ENCODE measurements at places on chromosomes 5 and 9.
A peak's percentile ranks its signal among the peaks of the same experiment; 100 is the strongest.

DNA sequence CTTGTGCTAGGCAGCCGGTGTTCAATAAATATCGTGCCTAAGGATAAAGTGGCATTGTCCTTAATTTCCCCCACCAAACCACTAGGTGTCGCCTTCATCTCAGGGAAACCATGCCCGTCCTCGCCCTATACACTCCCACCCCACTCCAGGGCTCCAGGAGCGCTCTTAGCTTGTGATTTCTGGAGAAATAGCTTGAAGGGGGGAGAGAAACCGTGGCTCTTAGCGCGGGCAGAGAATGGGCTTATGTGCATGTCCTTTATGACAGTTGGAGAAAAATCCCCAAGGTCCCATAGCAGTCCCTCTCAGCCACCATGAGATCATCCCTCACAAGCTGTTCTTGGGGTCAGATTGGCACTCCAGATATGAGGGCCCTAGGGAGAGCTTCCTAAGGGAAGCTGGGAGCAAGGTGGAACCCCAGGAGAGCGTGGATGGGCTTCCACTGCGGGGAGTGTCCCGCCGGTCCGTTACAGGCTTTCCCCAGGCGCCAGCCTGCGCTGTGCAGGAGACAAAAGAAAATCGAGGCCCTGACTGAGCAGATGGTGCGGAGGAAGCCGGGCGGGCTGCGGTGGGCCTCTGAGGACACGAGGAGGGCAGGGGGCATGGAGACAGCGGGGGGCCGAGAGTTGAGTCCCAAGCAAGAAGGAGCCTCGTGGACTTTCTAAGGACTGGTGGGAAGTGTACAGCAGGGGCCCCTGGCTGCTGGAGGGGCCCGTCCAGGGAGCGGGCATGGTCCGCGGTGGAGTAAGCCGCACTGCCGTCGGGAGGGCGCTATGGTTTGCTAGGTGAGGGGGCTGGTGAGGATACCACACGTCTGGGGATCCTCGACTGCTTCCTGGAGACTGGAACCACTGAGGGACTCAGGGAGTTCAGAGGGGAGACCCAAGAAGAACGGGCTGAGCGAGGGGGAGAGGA, 750 bp upstream of the NPR2 start:
- peak; percentile 18 for DNase-seq

- no peak for DNase-seq
These were observed 99.1 kb upstream of the ABCA1 start for GRCh38 chr9:105027084-105027483.

DNA sequence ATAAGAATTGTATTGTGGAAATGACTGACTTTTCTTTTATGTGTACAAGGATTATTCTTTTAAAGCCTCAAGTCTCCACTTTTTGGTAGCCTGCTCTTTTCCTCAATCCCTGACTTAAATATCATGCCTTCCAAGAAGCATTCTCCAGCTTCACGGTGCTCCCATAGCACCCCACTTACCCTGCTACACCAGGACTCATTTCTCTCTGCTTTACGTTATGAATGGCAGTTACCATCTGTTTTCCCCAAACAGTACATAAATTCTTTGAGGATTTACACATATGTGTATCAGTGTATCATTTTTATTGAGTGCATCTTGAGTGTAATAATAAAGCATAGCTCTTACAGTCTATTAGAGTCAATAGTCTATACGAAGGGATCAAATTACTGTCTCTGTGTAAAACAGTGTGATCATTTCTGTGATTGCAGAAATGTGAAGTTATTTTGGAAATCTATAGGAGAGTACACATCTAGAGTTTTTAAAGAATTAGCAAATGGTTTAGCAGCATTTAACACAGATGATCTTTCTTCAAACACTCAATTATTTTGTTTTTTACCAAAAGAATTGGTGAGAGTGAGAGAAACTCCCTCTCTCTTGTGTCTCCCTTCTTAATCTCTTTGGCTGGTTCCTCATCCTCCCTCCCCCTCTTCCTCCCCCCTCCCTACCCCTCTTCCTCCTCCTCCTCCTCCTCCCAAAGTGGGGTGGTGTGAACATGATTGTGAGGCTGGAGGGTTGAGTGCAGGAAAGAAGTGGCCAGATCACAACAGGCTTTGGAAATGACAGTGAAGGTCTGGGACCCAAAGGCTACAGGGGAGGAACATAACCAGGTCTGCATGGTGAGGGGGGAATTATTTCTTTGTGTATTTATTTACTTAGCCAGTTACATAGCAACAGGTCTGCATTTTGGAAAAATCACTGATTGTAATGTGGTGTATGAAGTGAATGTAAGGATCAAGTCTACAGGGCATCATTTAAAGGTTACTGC, 27.6 kb upstream of the ECM2 start:
- no peak for DNase-seq

- DNase-seq: no peak
These were observed 21.3 kb upstream of the SERINC5 start for GRCh38 chr5:80277191-80277590.

GRCh38 chr5:59703789-59704188, 189.7 kb downstream of the PDE4D start:
- DNase-seq: no peak

DNA sequence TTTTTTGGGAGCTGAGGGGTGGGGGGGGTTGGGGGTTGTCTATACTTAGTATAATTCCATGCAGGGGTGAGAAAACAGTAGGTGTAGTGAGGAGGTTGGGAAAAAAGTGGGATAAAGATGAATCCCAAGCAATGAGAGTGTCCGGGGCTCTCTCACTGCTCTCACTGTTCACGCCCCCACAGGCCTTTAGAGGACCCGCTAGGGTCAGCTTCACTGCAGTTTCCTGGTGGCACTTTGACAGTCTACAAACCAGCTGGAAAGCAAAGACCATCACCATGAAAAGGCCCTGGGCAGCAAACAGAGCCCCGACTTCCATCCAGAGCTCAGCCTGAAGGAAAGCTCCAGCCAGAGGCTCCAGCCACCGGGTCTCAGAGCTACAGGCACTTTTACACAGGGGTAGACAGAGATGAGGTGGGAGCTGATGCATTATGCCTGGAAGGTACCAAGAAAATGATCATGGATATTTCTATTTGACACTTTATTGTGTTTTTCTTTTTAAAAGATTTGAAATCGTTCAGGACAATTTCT, 355.1 kb downstream of the ADAMTS6 start:
- DNase-seq: no peak

GRCh38 chr9:89342213-89342612, 23.9 kb downstream of the SECISBP2 start:
- DNase-seq: no peak

DNA sequence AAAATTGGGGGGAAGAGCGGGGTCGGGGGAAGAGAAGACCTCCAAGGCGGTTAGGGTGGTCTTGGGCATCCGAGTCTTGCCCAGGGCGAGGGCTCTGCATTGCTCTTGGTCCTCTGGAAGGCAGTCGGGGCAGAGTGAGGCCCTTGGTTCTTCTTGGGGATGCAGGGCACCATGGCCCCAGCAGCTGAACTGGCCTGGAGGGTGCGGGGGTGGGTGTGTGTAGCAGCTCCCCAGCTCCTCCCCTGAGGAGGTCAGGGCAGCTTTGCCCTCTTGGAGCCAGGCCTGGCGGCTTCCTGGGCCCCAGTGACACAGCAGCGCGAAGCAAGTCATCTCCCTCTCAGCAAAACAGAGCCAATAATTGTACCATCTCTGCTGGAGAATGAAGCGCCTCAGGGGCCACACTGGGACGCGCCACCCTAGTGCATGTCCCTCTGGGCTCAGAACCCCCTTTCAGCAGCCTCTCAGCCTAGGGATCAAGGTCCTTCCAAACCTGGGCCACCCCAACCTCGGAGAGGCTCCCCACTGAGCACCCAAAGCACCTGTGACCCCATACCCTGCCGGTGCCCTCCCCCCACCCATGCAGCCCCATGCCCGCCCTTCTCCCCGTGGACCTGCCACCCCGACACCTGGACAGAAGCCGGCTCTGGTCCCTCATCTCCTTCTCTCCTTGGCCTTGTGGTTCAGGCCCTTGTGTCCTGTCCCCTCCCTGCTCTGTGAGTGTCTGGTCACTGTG, 10.4 kb upstream of the RXRA start:
- no peak for DNase-seq

Data from activated CD8-positive, alpha-beta memory T cell treated with anti-CD3 and anti-CD28 coated beads for 1 hour (primary cell).